ENCODE measurements at places on chromosomes 13 and 19. TPM values are rescaled to one million over a fixed set of nuclear protein-coding genes. Genes with fewer than 3 reads are reported as not detected.

- peak within 1 kb of the TSS; percentile 22 for H3K4me3 ChIP-seq
- no peak within 1 kb of the TSS for H3K27ac ChIP-seq
- DNase-seq = peak; percentile 77
- H3K27me3 ChIP-seq = peaks cover 11% of the 10 kb centered on the region
- H3K36me3 ChIP-seq = no peaks in the 10 kb centered on the region
These were observed at the start of gene PLPPR2 for GRCh38 chr19:11355160-11356073. Gene PLPPR2 (plus strand): TSS chr19:11355432. CDS start chr19:11357674, 2,242 bp downstream.

GRCh38 chr19:9009935-9010651, at the start of gene MUC16:
Gene MUC16 (minus strand): TSS chr19:9010409.
- no peaks in the 10 kb centered on the region for H3K27me3 ChIP-seq
- no peak within 1 kb of the TSS for H3K27ac ChIP-seq
- H3K4me3 ChIP-seq = no peak within 1 kb of the TSS
- H3K36me3 ChIP-seq = no peaks in the 10 kb centered on the region

- H3K4me1 ChIP-seq = peaks cover 5% of the 10 kb centered on the region
- H3K36me3 ChIP-seq = no peaks in the 10 kb centered on the region
- H3K27me3 ChIP-seq = peaks cover 40% of the 10 kb centered on the region
- no peak for DNase-seq
- H3K4me3 ChIP-seq = peak overlapping the region; percentile 28
These were observed 5.7 kb upstream of the SHKBP1 start for GRCh38 chr19:40571005-40571318.

DNA sequence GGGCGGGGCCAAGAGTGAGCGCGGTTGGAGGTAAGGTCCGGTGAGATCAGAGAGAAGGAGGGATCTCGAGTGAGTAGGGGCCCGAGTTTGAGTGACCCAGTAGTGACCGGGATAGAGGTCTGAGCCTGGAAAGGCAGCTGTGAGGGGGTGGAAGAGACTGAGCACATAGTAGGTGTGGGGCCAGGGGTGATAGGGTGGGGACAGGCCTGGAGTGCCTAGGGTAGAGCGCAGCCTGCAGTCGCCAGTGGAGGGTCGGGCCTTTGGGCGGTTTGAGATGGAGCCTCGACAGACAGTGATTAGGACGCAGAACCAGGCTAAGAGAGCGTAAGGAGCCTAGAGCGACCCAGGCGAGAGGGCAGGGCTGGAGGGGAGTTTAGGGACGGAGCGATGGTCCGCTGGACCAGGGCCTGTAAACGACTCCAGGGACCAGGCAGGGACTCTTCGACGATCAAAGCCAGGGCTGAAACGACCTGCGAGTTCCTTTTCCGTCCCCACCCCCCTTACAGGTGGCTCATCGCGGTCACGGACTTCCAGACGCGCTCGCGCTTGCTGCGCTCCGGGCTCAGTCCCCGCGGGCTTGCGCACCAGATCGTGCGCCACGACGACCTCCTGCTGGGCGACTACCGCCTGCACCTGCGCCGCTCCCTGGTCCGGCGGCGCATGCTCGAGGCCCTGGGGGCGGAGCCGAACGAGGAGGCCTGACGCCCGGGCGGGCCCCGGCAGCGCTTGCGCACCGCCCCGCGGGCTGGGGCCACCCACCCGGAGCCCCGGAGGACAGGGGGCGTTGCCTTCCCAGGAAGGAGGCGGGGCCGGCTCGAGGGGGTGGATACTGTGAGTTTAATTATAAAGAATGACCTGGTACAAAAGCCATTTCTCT, 9.4 kb downstream of the C19orf81 start:
- peaks cover 2% of the 10 kb centered on the region for H3K4me1 ChIP-seq
- peak; percentile 95 for DNase-seq
- H3K27me3 ChIP-seq = no peaks in the 10 kb centered on the region
- H3K27ac ChIP-seq = peak overlapping the region; percentile 87
- peak overlapping the region; percentile 86 for H3K4me3 ChIP-seq

DNA sequence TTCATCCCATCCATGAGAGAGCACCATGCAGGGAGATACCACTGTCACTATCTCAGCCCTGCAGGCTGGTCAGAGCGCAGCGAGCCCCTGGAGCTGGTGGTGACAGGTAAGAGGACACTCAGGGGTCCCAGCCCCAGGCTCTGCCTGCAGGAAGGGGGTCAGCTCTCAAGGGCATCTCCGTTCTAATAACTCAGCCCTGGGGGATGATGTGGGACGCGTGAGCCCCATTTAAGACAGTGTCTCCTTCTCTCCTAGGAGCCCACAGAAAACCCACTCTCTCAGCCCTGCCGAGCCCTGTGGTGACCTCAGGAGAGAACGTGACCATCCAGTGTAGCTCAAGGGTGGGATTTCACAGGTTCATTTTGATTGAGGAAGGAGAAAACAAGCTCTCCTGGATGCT, 15.5 kb upstream of the KIR3DL3 start:
- no peaks in the 10 kb centered on the region for H3K4me1 ChIP-seq
- no peak overlapping the region for H3K27ac ChIP-seq
- H3K36me3 ChIP-seq = no peaks in the 10 kb centered on the region
- no peak overlapping the region for H3K4me3 ChIP-seq

DNA sequence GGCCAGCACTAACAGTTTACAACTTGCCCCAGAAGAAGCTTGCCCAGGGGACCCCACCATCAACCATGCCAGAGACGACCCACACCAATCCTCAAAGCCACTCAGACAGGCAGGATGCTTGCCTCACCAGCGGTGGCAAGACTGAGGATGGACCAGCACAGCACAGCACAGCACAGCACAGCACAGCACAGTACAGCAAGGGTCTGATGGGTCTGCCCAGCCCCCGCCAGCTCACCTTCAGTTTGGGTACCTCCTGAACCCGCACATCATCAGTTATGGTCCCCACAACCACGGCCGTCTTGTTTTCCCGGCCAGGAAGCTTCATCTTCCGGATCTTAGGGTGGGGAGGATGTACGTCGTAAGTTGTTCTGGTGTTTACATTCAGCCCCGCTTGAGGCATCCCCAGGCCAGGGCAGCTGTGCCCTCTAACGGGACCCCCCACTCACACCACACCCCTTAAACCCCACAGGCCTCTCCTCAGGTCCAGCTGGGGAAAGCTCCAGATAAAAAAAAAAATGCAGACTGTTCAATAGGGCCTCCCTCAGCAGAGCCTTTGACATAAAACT, 1.7 kb upstream of the FAM83E start:
- DNase-seq = no peak
- H3K4me3 ChIP-seq = no peak overlapping the region
- 0 out of 2 replicates have a peak overlapping the region, but pooled peaks have one; percentile 80 for H3K27ac ChIP-seq
- H3K36me3 ChIP-seq = peaks cover 17% of the 10 kb centered on the region

DNA sequence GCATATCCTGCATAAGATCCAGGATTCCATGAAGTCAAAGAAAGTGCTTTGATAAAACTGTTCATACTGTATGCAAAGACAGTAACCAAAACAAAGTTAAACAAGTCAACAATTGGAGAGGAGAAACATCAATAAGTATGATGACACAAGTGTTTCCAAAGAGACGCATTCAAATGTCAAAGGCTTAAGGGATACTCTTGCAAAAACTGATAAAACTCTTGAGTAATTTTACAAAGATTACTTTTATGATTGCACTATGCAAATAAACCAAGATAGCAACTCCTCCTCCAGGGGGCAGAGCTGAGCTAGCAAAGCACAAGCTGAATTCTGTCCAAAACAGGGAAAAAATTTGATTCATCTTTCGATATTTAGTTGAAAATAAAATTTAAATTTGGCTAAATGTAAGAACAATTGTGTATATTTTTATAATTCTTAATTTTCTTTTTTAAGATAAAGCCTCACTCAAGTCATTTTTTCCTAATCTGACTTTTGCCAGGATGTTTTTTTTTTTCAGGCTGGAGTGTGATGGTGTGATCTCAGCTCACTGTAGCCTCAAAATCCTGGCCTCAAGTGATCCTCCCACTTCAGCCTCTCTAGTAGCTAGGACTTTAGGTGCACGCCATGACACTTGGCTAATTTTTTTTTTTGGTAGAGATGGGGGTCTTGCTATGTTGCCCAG, 84.0 kb downstream of the MZT1 start:
- peaks cover 5% of the 10 kb centered on the region for H3K4me1 ChIP-seq
- no peak for DNase-seq
- no peaks in the 10 kb centered on the region for H3K36me3 ChIP-seq

GRCh38 chr13:46383383-46383782, 3.7 kb downstream of the RUBCNL start:
- no peaks in the 10 kb centered on the region for H3K36me3 ChIP-seq
- no peak for DNase-seq
- no peak overlapping the region for H3K27ac ChIP-seq

- H3K36me3 ChIP-seq = no peaks in the 10 kb centered on the region
- no peaks in the 10 kb centered on the region for H3K27me3 ChIP-seq
- H3K27ac ChIP-seq = no peak overlapping the region
- no peaks in the 10 kb centered on the region for H3K4me1 ChIP-seq
These were observed 882.5 kb downstream of the PCDH9 start for GRCh38 chr13:66347486-66348117.

- no peak for DNase-seq
- no peaks in the 10 kb centered on the region for H3K4me1 ChIP-seq
- H3K27me3 ChIP-seq = no peaks in the 10 kb centered on the region
- H3K27ac ChIP-seq = no peak overlapping the region
- H3K36me3 ChIP-seq = no peaks in the 10 kb centered on the region
- H3K4me3 ChIP-seq = no peak overlapping the region
These were observed 77.2 kb downstream of the TSC22D1 start for GRCh38 chr13:44498969-44499368.

DNA sequence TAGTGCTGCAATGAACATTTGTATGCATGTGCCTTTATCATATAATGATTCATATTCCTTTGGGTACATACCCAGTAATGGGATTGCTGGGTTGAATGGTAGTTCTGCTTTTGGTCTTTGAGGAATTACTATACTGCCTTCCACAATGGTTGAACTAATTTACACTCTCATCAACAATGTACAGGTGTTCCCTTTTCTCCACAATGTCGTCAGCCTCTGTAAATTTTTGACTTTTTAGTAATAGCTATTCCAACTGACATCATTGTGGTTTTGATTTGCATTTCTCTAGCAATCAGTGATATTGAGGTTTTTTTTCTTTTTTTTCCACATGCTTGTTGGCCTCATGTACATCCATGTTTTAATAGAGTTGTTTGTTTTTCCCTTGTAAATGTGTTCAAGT, 2473.5 kb downstream of the PCDH9 start:
- no peak for DNase-seq
- no peaks in the 10 kb centered on the region for H3K27me3 ChIP-seq
- no peak overlapping the region for H3K4me3 ChIP-seq
- no peaks in the 10 kb centered on the region for H3K36me3 ChIP-seq
- H3K4me1 ChIP-seq = no peaks in the 10 kb centered on the region
- H3K27ac ChIP-seq = no peak overlapping the region

DNA sequence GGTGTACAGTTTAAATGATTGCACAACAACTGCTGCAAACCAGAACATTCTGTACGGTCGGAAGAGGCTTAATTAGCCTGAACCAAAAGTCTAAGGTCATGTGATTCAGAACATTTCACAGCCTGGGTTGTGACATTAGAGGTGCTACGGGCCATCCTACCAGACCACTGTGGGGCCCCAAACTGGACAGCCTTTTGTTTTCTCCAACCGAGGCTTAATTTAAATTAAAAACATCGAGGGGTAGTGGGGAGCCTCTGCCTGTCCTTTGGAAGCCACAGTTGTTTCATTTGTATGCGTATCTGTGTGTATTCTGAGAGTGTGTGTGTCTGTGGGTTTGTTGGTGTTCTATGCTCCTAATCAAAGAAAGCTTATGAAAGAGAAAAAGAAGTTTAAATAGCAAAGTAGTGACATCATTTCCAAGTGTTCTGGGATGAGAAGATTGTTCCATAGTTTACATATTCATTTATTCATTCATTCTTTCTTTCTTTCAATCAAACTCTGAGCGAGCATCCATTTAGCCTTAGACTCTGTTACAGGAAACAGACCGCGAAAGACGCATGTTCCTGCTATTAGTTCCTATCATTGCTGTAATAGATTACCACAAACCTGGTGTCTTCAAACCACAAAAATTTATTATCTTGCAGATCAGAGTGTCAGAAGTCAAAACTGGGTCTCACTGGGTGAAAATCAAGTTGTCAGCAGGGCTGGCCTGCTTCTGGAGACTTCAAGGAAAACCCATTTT, 444.8 kb downstream of the FOXO1 start:
- H3K27ac ChIP-seq = no peak overlapping the region
- no peak for DNase-seq
- H3K27me3 ChIP-seq = no peaks in the 10 kb centered on the region
- no peak overlapping the region for H3K4me3 ChIP-seq
- no peaks in the 10 kb centered on the region for H3K4me1 ChIP-seq

DNA sequence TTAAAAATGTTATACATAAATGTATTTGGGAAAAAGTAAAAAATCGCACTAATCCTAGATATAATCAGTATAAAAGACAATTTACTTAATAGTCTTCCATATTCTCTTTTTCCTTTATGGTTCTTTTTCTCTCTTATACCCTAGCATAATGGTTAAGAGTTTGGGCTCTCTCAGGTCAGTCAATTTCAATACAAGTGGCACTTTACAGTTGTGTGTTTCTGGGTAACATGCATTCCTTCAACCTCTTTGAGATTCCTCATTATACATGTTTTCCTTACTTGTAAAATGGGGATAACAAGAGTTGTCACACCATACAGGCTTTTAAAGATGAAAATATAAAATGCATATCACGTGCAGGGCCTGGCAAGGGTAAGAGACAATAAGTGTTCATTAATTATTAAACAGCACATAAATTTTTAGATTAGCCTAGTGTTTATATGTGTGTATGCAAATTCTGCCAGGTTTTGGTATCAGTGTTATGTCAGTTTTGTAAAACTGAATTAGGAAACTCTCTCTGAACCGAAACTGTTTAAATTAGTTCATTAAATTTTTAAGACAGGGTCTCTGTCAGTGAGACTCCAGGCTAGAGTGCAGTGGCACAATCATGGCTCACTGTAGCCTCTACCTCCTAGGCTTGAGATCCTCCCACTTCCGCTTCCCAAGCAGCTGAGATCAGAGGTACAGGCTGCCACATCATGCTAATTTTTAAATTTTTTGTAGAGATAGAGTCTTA, 49.8 kb downstream of the ELF1 start:
- no peak for DNase-seq
- H3K27ac ChIP-seq = no peak overlapping the region
- no peaks in the 10 kb centered on the region for H3K27me3 ChIP-seq
- no peak overlapping the region for H3K4me3 ChIP-seq
- no peaks in the 10 kb centered on the region for H3K4me1 ChIP-seq

GRCh38 chr13:35057858-35058257, 115.8 kb downstream of the NBEA start:
- H3K27me3 ChIP-seq = no peaks in the 10 kb centered on the region
- no peak for DNase-seq
- no peak overlapping the region for H3K4me3 ChIP-seq
- no peaks in the 10 kb centered on the region for H3K4me1 ChIP-seq
- no peaks in the 10 kb centered on the region for H3K36me3 ChIP-seq

- no peak overlapping the region for H3K27ac ChIP-seq
- peaks cover 10% of the 10 kb centered on the region for H3K4me1 ChIP-seq
- no peak for DNase-seq
- no peaks in the 10 kb centered on the region for H3K27me3 ChIP-seq
These were observed 510.0 kb upstream of the KLF12 start for GRCh38 chr13:74644229-74644628.

ZNF223 gene
- 3.9 TPM for total RNA-seq

FXYD3 gene
- not detected for total RNA-seq

USP12 gene
- total RNA-seq = 27.6 TPM

PSG7 gene
- total RNA-seq = not detected

REXO1 gene
- 42.4 TPM for total RNA-seq

SLC8A2 gene
- 8.3 TPM for total RNA-seq

CYP4F22 gene
- not detected for total RNA-seq

FAM216B gene
- total RNA-seq = not detected

MYH14 gene
- total RNA-seq = 28.6 TPM

LGALS4 gene
- total RNA-seq = 0.54 TPM

POU4F1 gene
- 0.32 TPM for total RNA-seq

Data from H1 (cell line).